ENCODE measurements at places on chromosomes 11 and 22.

DNA sequence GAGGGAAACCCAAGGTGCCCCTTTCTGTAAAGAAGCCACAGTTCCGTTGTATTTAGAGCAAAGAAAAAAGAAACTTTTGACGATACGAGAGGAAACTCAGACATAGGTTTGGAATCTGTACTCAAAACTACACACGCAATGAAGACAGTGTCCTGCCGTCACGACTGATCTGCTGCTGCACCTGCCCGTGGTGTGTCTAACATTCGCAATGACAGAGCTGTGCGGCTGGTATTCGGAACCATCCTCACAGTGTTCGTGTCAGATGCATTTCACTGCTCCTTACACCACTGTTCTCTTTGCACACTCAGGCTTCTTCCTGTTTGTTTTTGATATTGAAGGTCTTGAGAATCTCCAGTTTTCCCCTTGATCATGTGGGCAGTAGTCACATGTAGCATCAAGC, 84.8 kb downstream of the RTL6 start:
- no peak for DNase-seq

- no peak for DNase-seq
Measured at GRCh38 chr22:39148026-39148726, 4.3 kb downstream of the CBX7 start.

DNA sequence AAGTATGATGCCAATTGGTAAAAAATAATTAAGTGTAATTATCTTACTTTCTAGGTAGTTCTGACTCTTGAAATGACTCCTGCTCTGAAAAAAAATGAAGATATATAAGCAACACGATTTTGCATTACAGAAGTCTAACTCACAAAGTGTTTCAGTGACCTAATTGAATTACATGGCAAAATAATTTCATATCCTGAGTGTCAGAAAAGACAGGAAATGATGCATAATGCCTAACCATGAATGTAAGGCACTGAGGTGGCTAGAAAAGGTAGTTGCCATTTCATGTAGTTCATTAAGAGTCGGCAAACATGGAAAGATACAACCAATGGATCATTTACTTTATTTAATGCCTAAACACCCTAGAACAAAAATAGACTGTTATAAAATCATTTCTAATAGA, 113.5 kb downstream of the GUCY1A2 start:
- no peak for DNase-seq

- no peak for DNase-seq
Measured at GRCh38 chr11:2891326-2892214, 6.0 kb upstream of the CDKN1C start.

DNA sequence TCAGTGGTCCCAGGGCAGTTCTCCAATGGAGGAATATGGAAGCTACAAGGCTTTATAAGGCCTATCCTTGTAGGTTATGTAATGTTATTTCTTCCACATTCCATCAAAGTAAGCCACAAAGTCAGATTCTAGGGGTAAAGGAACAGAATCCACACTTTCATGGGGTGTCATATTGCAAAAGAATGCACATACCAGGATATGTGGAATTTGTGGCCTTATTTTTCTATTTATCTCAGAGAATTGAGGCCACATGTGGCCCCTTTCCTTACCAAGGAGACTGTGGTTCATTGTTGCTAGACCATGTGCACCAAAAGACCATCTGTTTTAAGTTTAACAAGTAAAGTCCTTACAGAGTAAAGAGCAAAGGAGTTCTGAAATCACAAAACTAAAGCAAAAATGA, 12.9 kb downstream of the LRRC4C start:
- peak; percentile 36 for DNase-seq

DNA sequence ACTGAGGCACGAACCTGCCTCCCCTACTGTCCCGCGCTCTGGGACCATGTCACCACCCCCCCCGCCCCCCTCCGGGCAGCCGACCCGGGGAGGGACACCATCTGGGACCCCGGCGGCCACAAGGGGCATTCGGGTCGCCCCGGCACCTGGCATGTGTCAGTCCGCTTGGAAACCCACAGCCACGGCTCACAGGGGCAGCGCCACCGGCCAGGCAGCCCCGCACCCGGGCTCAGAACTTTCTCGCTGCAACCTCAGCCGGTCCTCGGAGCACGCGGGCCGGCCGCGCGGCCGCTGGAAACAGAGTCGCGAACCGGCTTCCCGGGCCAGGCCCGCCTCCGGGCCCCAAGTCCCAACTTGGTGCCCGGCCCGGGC, 159.9 kb upstream of the GRK3 start:
- DNase-seq: no peak

GRCh38 chr22:23714596-23715578, 24.1 kb downstream of the RGL4 start:
- DNase-seq: no peak

- DNase-seq: peak; percentile 29
Measured at GRCh38 chr11:128587415-128587814, at the start of gene ETS1. TSS of gene ETS1 (minus strand) at chr11:128587558. CDS start at chr11:128573130, 14,428 bp downstream.

GRCh38 chr11:123454060-123454651, 24.1 kb downstream of the GRAMD1B start:
- DNase-seq: peak; percentile 46

GRCh38 chr22:36252754-36253522, at the start of gene APOL1:
TSS of gene APOL1 (plus strand) at chr22:36253133. CDS start at chr22:36254956, 1,823 bp downstream.
- peak; percentile 41 for DNase-seq

DNA sequence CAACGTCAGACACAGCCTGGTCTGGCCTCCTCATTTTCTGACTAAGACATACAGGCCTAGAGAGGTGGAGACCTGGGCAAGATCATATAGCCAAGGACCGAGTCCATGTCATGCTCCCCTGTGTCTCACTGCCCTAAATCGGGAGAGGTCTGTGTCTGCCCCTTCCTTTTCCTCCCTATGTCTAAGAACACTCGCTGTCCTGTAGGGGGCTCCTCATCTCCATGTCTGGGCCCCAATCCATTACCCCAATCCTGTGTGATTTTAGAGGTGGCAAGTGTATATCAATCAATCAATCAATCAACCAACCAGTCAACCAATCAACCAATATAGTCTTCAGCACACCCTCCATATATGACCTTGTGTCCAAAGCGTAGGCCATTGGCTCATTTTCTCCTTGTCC, 125.7 kb downstream of the KIRREL3 start:
- DNase-seq: no peak

GRCh38 chr11:83689144-83689780, 403.1 kb upstream of the CCDC90B start:
- DNase-seq: no peak

- peak; percentile 1 for DNase-seq
Measured at GRCh38 chr11:22976146-22976545, 115.9 kb upstream of the CCDC179 start.

DNA sequence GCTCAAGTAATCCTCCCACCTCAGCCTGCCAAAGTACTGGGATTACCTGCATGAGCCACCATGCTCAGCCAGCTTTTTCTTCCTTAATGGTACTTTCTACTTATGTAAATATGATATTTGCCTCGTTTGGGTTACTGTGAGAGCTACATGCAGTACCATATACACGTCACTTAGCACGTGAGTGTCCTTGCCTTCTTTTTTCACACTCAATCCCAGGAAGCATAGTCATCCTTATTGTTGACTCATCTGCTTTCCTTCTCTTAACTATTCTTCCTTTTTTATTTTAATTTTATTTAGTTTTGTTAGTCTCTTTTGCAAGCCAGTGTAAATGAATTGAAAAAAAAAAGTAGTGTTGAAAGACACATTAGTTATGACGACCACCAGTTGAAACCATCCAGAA, 205.9 kb downstream of the HIPK3 start:
- no peak for DNase-seq

DNA sequence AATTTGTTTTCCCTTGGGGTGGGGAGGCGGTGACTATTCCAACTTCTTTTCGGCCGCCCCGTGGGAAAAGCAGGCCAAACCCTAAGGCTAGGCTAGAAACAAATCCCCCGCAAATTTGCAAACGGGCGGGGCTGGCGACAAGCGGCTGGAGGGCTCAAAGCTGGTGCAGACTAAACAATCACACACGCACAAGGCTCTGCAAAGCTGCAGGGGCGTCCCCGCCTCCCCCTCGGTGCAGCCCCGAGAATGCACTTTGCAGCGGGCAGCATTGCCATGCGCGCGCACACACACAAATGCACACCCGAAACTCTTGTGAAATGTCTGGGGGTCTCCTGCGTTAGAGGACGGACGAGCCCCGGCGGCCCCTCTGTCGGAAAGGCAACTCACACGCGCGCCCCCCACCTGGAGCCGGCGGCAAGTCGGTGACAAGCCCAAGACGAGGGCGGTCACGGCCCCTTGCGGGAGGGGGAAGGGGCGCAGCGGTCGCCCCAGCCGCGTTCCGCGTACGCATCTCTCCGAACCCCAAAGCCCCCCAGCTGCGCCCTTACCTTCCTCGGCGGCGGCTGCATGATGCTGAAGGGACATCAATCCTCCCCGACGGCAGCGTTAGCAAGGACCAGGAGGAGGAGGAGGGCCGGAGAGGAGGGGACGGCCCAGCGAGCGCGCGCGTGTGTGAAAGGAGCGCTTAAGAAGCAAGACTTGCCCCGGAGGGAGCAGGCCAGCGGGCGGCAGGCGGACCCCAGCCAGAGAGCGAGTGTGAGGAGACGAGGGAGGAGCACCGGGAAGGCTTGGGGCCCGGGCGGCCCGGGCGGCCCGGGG, 600 bp downstream of the FCHSD2 start:
- peak; percentile 87 for DNase-seq
